ENCODE measurements at places on chromosomes 6 and 20.

GRCh38 chr6:97632341-97632740, 349.3 kb upstream of the MMS22L start:
- DNase-seq, result no peak

DNA sequence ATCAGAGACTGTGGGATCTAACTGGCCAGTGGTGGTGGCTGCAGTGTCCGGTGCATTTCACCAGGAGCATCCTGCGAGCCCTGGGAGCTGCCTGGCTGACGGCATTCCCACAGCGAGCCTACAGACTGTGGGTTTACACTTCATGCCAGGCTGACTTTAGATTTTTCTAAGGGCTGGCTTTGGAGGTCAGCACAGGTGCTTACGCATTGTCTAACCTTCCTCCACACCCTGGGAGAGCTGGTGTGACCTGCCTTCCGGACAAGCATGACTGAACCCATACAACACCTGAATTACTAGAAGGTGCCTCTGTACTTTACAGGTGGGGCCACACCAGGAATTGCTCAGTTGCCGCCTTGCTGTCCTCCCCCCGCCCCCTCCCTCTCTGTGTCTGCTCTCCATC, 96.2 kb downstream of the RREB1 start:
- no peak for DNase-seq

GRCh38 chr6:170091000-170091638, 199.8 kb downstream of the DLL1 start:
- DNase-seq, result no peak

- no peak for DNase-seq
These were observed 11.4 kb upstream of the KCNQ2 start for GRCh38 chr20:63483834-63484233.

DNA sequence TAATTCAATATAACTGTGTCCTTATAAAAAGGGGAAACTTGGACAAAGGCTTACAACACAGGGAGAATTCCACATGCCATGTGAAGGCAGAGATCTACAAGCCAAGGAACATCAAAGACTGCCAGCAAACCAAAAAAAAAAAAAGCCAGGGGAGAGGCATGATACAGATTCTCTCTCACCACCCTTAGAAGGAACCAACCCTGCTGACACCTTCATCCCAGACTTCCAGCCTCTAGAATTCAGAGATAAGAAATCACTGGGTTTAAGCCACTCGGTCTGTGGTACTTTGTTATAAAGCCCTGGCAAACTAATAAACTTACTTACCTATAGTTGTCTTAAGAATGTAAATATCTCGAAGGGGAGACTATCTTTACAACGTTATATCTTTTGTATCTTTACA, 4.4 kb downstream of the SERINC3 start:
- DNase-seq, result no peak

- DNase-seq, result peak; percentile 59
These were observed 420.5 kb upstream of the SULF2 start for GRCh38 chr20:48205786-48206185.

GRCh38 chr6:35468181-35468979, at the start of gene RPL10A:
Gene RPL10A (plus strand): TSS chr6:35468401. CDS start chr6:35468435, 34 bp downstream.
- peak; percentile 99 for DNase-seq

All from muscle of leg (tissue), 16 donors.